ENCODE measurements at places on chromosomes 16 and 17.

- H3K4me3 ChIP-seq = no peak overlapping the region
- H3K36me3 ChIP-seq = peaks cover 32% of the 10 kb centered on the region
- DNase-seq = no peak
- H3K4me1 ChIP-seq = peaks cover 6% of the 10 kb centered on the region
Measured at GRCh38 chr17:19676896-19677295, 28.3 kb downstream of the ALDH3A2 start.

DNA sequence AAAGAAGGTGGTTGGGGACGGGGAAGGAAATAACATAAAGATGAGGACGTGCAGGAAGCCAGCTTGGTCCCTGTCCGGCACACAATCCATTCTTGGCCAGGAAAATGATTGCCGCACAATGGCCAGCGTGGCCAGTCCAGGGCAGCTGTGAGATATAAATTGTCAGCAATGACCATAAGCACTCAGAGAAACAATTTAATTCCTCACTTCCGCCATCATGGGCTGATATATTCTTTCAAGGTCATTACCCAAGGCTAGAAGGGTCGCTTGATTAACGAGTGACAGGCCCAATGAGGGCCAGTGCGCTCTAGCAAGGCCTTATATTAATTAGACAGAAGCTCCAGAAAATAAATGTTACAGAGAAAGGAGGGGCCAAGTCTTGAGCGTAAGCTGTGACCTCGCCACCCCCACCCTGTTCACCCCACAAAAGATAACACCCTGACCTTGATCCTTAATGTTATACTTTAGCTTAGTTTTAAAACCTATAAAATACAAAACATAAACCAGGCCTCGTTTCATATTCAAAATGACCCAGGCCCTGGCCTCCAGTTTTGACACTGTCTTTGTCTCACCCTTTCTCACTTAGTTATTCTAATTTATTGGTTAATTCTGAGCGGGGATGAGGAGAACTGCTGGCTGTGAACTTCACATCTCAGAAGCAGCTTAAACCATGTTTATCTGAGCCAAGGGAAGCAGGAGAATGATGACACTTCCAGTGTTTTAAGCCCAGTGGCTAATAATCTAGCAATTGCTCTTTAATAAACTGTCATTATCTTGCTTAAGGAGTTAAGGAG, 478.3 kb upstream of the ZFHX3 start:
- H3K27me3 ChIP-seq = peaks cover 18% of the 10 kb centered on the region
- H3K27ac ChIP-seq = no peak overlapping the region
- DNase-seq = no peak
- H3K36me3 ChIP-seq = no peaks in the 10 kb centered on the region
- H3K4me3 ChIP-seq = no peak overlapping the region
- H3K4me1 ChIP-seq = no peaks in the 10 kb centered on the region

DNA sequence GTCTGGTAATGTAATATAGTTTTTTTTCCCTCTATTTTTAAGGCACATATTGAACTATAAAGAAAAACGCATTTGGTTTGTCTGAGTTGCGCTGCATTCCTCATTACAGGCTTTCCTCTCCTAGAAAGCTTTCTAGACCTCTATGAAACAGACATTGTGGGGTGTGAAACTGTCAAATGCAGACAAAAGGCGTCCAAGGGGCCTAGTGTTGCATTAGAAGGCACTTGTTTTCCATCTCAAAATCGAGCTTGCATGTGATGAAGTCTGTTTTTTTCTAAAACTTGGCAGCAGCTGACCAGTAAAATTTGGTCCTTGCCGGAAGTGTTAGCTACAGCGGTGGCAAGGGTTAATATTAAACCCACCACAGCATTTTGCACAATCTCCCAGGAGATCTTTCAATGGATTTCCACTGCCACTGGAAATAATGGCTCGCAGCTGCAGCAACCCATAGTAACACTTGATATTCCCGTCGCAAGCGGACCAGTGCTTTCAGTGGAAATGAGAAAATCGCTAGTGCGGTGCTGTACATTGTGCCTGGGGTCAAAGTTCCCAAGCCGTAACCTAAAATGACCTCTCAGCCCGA, 602.6 kb downstream of the KCNJ2 start:
- DNase-seq = no peak
- no peaks in the 10 kb centered on the region for H3K36me3 ChIP-seq
- H3K4me1 ChIP-seq = no peaks in the 10 kb centered on the region
- H3K27me3 ChIP-seq = no peaks in the 10 kb centered on the region

GRCh38 chr17:75561927-75562603, 25.5 kb upstream of the MYO15B start:
- H3K4me1 ChIP-seq = peaks cover 40% of the 10 kb centered on the region
- no peaks in the 10 kb centered on the region for H3K27me3 ChIP-seq
- no peak overlapping the region for H3K4me3 ChIP-seq
- peak; percentile 73 for DNase-seq

DNA sequence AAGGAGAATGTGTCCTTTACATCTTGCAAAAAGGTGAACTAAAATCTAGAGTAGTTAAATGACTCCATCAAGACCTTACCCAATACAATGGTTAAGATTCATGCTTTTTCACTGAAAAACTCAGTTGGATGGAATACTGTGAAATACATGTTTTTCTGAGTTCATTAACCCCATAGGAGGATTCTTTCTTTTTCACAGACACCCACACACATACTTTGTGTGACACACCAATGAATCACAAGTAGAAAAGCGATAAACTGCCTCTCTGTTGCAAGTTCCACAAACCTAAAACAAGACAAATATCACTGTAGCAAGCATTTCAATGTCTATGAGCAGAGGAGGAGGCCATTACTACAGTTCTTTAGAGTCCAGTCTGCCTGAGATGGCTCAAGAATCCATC, 258.8 kb upstream of the CDH5 start:
- DNase-seq = peak; percentile 14
- H3K4me3 ChIP-seq = no peak overlapping the region
- H3K27ac ChIP-seq = no peak overlapping the region
- no peaks in the 10 kb centered on the region for H3K27me3 ChIP-seq

- peak; percentile 90 for DNase-seq
- peak within 1 kb of the TSS; percentile 64 for H3K27ac ChIP-seq
- H3K4me3 ChIP-seq = peak within 1 kb of the TSS; percentile 89
- no peaks in the 10 kb centered on the region for H3K27me3 ChIP-seq
Measured at GRCh38 chr16:4350787-4351659, at the start of gene PAM16. TSS of gene PAM16 (minus strand) at chr16:4351321. CDS start at chr16:4351234, 87 bp downstream.

DNA sequence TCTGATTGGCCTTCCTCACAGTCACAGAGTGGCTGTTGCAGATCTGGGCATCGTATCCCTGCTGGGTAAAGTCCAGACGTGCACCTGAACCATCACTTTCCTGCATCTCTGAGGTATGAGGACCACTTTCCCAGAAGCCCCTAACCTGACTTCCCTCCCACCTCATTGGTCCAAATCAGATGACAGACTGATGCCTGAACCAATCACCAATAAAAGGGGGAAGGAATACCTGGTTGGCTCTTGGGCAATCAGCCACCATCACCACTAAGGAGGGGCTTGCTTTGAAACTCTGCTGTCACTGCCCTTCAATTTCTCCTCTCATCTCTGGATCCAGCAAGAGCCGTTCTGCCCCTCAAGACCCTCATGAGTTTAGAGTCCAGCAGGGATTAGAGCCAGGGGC, 13.6 kb upstream of the WFDC1 start:
- no peak overlapping the region for H3K4me3 ChIP-seq
- H3K36me3 ChIP-seq = no peaks in the 10 kb centered on the region
- no peaks in the 10 kb centered on the region for H3K4me1 ChIP-seq

Data from PC-3 (cell line).